ENCODE measurements at places on chromosomes 3 and 15.
A peak's percentile ranks its signal among the peaks of the same experiment; 100 is the strongest.

- no peak for DNase-seq
Measured at GRCh38 chr3:72652395-72652794, 195.8 kb downstream of the SHQ1 start.

DNA sequence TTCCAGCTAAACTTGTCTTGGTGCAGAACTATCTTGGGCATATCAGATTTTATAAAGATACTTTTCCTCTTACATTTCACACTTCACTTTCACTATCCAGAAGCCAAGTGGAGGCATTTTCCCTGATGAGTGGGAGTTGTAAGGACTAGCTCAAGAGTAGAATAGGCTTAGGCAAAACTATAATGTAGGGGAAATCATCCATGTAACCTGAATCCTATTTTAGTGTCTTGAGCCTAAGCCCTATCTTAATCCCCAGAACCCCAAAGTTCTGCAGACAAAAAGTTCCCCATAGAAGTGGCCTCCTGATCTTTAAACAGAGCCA is 42.2 kb upstream of the CD47 start:
- no peak for DNase-seq

DNA sequence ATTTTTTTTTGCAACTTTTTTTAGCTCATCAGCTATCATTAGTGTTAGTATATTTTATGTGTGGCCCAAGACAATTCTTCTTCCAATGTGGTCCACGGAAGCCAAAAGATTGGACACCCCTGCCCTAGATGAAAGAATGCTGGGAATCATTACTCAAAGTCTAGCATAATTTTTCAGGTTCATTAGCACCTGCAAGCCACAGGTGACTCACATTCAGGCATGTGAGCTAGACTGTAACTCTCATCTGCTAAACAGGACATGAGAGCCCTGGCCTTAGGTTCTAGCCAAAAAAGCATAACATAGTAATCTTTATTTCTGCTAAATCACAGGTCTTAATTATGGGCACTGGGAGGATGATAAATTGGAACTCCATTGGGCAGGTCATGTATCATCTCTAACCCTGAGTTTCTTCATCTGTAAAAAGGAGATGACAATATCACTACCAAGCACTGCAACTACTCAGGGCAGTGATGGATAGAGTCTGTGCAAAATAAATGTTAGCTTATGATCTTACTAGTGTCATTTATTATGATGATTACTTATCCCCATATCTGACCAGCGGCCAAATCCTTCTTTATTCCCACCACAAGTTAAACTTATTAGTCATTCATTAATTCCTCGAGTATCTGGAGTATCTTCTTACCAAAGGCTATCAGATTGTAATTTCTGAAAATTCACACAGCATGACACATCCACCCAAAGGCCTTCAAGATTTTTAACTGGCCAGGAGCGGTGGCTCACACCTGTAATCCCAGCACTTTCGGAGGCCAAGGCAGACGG is 125.0 kb downstream of the PLD1 start:
- no peak for DNase-seq

- no peak for DNase-seq
Measured at GRCh38 chr3:27545061-27545460, 60.9 kb upstream of the SLC4A7 start.

- no peak for DNase-seq
Measured at GRCh38 chr3:171055336-171056178, 29.0 kb upstream of the SLC2A2 start.

GRCh38 chr15:80934761-80935221 is 54.8 kb downstream of the MESD start:
- DNase-seq, result no peak

- DNase-seq, result no peak
Measured at GRCh38 chr3:149723781-149724180, 28.5 kb downstream of the COMMD2 start.

GRCh38 chr15:95596496-95596895 is 734.0 kb upstream of the NR2F2 start:
- no peak for DNase-seq

DNA sequence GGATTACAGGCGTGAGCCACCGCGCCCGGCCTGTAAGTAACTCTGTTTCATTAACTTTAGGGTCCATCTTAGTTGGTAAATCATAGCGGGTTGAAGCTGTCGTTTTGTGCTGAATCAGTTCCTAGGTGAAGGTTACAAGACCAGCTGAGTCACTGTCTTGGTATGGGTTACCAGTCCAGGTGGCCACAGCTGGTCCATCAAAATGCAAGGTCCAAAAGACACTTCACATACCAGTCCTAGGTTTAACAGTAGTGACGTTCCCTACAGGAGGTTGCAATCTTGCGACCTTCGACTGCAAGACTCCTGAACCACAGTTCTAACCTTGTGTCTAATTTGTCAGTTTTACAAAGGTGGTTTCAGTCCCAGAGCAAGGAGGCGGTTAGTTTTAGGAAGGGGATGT is 160.1 kb upstream of the ATP10A start:
- peak; percentile 55 for DNase-seq

DNA sequence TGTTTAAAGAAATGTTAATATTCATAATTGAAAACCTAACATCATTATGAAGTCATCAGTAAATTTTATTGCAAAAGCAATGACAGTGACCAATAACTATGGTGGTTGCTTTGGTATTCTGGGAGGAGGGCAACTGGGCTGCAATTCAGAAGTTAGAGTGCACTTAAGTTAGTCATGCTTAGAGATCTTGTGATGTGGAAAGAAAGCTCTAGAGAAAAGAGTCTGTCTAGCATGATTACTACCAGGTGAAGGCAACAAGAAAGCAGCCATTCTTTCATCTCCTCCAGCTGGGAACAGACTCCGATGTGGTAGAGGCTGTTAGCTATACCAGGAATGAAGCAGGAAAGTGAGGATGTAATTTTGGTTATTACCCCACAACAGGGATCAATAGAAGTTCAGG is 625.6 kb downstream of the SI start:
- no peak for DNase-seq

GRCh38 chr3:59320080-59320479 is 270.3 kb upstream of the CFAP20DC start:
- DNase-seq, result no peak

Measured in vagina (tissue), 2 donors.